ENCODE measurements at places on chromosomes 7 and 10.

DNA sequence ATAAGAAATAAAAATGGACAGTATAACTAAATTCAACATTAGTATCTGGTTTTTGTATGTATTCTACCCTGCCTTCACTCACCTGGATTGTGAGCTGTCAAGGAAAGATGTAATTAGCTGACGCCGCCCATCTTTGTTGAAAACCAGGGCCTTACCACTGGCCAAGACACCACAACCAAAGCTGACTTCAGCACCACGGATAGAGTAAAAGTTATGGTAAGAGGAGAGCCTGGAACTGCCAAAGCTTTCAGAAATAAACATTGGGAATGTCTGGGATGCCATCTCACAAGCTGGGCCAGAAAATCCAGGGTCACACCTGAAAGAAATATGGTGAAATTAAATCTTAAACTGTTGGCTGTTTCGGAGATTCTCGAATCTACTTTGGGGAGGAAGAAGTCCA is 190.1 kb upstream of the SLC26A5 start:
- DNase-seq: no peak

GRCh38 chr10:97724341-97724941 is 10.9 kb downstream of the MARVELD1 start:
- DNase-seq: no peak

- DNase-seq: no peak
Measured at GRCh38 chr7:128055637-128056036, 24.4 kb upstream of the LRRC4 start.

DNA sequence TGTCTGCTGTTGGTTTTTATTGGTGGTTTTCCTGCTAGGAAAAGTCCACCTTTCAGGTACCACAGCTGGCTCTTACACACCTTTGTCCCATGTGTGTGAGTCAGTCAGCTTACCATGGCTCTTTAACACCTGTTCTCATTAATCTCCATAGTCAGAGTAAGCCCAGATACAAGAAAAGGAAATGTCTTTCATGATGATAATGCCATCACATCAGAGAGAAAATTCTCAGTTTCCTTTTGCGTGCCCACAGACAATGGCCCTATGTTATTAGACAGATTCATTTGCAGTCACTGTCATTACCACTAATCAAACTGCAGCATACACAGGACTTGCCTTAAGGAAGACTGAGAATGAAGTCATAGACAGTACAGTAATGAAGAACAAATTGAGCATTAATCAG is 1583.6 kb upstream of the LRRTM3 start:
- no peak for DNase-seq

DNA sequence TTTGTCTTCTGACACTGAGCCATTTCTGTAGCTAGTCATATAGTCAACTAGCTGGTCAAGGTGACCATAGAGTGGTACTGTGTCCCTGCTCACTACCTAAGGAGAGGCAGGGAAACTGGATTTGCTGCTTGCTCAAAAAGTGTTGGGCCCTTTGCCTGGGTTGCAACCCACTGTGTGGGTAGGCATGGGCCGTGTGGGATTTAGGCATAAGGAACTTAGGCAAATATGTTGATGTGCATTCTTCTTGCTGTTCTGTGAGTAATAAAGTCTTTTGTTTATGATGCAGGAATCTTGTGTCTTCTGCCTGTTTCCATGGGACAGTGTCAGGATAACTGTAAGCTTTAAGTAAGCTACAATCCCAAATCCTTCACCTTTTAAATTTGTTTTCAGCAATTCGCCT is 23.1 kb upstream of the TCTN3 start:
- no peak for DNase-seq

DNA sequence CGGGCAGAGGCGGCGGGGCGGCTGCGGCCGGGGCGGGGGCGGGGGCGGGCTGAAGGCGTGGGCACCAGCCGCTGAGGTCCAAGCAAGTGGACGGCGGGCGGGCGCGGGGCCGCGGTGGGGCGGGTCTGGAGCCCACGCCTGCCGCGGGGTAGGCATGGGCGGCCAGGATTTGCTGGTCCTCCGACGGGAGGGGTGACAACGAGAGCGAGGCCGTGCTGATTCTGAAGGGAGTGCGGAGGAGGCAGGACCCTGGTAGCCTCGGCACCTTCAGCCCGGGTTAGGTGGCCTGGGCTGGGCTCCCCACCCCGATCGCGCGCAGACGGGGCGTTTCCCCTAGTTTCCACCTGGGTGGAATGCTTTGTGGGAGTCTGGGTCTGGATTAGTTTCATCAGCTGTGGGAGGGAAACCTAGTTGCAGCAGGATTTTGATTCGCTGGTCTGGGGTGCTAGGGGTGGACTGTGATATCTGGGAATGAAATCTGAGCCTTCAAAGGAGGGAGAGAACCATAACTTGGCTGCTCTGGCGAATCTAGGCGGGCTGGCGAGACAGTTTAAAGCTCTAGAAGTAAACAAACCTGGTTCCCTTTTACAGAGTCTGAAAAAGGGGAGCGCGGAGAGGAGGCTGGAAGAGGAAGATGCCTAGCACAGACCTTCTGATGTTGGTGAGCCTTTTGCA is 609 bp downstream of the SGPL1 start:
- DNase-seq: peak; percentile 18

DNA sequence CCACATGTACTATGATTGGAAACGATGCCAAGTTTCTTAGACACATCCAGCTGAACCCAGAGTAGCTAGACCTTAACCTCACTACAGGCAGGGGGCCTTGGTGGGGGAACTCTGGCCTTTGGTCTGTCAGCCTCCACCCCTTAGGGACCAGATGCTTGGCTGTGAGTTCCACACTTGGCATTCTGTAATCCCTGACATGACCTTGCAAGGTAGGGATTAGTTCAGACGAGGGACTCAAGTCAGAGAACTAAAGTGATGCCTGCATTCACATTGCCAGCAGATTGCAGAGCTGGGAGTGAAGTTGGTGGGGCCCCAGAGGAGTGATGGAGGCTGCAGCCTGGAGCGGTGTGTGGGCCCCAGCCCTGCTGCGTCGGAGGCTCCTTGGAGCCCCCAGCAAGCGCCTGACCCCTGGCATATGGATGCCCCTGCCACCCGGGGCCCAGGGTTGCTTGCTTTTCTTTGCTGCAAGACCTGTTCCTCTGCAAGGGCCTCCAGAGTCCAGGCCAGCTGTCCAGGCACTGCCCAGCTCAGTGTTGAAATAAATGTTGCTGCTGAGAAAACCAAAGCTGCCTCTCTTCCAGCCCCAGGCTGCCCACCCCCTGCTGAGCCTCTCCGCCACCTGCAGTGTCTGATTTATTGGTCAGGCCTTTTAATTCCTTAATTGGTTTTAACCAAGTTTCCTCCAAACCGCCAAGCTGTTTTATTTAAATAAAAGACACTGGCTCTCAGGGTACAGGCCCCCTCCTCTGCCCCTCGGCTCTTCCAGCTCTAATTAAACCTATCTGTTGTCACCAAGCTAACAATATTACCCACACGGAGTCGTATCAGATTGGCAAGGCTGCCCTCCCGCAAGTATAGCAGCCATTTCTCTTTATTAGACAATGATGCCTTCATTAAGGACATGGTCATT is 4.7 kb downstream of the NPTX2 start:
- no peak for DNase-seq

DNA sequence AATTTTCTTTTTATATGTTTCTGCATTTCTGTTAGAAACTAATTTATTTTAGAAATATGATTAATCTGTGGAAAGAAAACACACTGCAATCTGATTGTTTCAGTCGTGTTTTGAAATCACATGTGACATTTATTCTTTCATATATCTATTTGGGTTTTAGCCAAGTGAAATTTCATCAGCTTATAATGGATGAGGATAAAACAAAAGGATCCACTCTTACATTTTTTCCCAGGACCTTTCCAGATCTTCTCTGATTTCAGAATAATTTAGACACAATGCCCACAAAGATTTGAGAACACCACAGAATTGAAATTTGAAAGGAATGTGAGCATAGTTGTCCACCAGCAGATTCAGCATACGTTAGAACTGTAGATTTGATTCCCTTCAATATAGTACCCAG is 29.1 kb downstream of the CBLL1 start:
- DNase-seq: no peak

- no peak for DNase-seq
Measured at GRCh38 chr10:29805134-29805723, 170.5 kb upstream of the SVIL start.

GRCh38 chr7:51079494-51079893 is 237.1 kb downstream of the COBL start:
- DNase-seq: no peak

DNA sequence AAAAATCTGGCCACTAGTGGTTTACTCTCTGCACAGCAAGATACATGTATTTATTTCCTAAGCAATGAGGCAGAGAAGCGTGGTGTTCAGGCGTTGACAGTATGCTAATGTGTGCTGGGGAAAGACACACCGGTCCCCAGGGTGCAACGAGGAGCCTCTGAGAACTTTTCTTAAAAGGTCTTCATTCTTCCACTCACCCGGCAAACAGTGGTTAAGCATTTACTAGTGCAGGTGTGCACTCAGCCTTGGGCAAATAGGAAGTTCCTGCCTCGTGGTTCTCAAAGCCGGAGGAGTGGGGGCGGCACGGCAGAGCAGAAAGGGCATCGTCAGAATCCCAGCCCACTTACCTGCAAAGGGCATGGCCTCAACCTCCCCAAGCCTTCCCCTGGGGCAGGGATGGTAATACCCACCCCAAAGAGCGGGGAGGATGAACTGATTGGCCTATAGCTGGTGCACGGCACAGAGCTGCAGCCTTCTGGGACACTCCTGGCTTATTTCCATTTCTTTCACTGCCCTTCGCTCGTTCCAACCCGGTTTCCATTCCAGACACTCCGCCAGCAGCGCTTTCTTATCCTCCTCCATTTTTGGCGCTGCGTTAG is 184.3 kb upstream of the CTBP2 start:
- DNase-seq: no peak

DNA sequence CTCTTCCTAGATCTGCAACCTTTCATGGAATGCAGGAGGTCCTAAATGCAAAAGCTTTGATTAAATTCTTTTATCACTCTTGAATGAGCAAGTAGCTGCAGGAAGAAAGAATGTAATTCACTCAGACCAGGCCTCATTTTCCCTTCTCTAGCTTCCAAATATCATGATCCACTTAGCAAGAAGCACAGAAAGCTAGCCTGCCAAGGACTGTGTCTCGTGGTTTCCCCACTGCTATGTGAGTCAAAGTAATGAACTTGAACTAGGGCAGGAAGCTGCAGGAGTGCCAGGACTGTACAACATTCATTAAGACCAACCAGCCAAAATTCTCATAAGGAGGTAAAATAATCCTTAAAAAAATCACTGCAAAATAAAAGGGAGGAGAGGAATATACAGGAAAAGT is 379.2 kb downstream of the CALN1 start:
- DNase-seq: no peak

- DNase-seq: no peak
Measured at GRCh38 chr10:23110722-23111516, 15.5 kb downstream of the MSRB2 start.

DNA sequence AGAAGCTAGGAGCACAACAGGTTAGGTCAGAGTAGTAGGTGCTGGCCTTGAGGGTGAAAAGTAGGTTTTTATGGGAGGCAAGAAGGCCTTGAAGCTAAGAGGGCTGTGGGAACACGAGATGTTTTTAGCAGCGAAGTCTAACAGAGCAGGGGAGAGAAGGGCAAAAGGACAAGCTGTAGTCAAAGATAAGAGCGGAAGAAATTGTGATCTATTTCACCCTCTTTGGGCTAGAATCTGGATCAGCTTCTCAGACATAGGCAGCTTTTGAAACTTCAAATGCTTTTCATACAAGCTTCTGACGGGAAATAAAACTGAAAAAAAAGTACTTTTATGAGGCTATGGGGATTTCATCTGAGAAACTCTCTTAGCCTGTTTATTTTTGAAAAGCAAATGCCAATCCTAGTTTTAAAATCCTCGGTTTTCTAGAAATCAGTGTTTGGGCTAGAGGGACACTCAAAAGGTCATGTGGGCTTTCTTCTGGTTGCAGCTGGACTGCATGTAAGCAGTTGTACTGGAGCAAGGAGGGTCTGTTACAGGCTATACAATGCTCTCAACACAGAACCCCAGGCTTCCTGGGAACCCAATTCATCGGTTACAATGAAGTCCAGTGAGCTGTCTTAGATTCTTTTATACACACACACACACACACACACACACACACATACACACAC is 83.6 kb downstream of the RNF216 start:
- no peak for DNase-seq

DNA sequence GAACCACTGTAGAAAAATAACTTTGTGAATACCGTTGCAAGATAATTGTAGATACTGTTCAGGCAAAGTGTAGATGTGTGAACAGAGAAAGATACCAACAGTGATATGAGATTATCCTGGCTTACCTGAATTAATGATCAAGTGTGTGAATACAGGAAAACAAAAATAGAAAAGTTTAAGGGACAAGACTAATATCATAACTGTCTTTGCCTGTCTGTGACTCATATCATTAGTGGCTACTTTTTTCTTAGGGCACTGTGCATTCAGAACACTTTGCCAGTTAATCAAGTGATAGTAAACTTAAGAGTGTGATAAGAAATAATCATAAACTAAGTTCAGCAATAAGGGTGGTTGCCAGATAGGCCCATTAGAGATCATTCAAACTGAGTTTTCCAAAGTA is 323.0 kb upstream of the LRGUK start:
- DNase-seq: no peak

DNA sequence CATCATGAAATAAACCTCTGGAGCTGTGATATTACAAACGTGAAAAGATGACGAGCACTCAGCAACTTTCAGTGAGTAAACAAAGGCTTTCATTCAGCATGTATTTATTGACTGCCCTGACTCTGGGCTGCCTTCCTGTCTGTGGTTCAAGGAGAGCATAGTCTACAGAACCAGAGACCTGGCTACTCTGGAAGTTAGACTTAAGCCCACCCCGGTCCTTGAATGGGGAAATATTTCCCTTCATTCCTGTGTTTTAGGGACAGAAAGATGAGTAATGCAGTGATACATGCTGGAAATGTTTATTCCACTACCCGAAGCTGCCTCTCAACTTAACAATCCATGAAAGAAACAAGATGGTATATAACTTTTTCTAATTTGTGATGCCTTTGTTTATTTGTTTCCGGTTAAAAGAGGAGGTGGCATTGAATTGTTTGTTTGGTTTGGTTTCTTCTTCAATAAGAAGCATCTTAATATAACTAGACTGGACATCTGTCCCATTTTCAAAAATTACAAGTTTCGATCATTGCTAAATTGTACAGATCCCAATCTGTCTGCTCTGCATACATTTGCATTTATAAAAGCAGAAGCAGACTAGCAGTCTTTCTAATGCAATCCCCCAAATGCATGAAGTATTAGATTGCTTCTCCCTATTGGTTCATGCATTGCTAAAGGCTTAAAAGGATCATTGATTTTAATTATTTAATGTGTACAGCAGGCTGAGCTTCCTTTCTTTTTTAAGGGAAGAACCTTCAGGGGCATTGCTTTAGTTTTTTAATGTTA is 57.7 kb downstream of the TRUB1 start:
- DNase-seq: no peak

DNA sequence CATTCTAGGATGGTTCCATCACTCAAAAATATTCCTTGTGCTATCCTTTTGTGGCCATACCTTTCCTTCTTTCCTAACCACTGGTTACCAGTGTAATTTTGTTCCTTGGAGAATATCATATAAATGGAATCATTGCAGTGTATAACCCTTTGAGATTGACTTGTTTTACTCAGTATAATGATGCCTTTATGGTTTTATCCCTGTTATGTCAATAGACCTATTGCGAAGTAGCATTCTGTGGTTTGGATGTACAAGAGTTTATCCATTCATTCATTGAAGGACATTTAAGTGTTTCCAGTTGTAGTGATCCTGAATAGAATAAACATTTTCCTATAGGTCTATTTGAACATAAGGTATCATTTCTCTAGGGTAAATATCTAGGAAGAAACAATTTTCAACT is 54.2 kb downstream of the RBM33 start:
- no peak for DNase-seq

- peak; percentile 28 for DNase-seq
Measured at GRCh38 chr7:2431260-2431867, 28.0 kb downstream of the CHST12 start.

All from activated T-helper 1 cell treated with Interleukin-2 at 50 U/mL for 16 hours (primary cell).